ENCODE measurements at places on chromosomes 3 and 15.

- no peak for DNase-seq
These were observed 404.7 kb upstream of the TGFBR2 start for GRCh38 chr3:30201715-30202114.

DNA sequence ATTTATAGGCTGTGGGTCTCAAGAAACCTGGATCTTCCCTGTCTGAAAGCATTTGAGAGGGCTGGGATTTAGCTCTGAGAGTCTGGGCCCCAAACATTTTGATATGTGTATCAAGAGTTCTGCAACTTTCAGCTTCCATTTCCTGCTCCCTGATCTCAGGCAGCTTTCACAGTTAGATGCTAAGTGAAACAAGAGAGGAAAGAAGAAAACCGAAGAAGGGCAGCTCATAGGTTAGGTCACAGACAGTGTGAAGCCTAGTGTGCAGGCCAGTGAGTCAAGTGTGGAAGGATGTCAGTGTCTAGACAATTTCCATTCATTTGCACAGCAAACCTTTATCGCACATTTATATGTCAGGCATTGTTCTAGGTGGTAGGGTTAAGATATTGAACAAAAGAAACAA is 173.6 kb upstream of the PROK2 start:
- DNase-seq = no peak

GRCh38 chr3:124787476-124788195 is 57.4 kb downstream of the UMPS start:
- no peak for DNase-seq

- DNase-seq = peak; percentile 28
These were observed 10.2 kb upstream of the DLL4 start for GRCh38 chr15:40918799-40919392.

DNA sequence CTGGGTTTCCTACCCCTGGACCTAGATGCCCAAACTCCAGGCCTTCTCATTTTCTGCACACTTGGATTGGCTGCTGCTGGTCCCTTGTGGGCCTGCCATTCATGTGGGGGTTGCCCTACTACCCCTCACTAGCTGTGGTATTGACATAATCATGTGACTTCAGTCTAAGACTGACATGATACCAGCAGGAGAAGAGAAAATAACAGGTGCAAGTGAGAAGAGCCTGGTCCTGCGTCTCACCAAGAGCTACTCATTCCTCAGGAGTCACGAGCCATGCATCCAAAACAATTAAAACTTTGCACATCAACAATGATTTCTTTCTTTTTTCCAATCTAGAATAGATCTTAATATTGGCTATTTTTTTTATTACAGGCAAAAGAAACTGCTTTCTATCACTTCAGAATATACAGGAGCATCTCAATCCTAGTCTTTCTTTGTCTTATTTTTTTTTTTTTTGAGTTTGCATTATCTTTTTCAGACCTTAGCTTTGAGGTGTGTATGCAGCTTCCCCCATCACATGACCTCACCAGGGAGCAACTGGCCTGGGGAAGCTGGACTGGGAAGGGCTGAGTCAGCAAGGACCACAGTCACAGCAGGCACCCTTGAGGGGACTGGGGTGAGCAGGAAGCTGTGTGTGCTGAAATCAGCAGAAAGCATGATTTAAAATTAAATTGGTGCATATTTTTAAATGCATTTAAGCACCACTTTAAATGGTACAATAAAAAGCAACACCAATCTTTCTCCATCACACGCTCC is 27.6 kb downstream of the SLC9A9 start:
- no peak for DNase-seq

DNA sequence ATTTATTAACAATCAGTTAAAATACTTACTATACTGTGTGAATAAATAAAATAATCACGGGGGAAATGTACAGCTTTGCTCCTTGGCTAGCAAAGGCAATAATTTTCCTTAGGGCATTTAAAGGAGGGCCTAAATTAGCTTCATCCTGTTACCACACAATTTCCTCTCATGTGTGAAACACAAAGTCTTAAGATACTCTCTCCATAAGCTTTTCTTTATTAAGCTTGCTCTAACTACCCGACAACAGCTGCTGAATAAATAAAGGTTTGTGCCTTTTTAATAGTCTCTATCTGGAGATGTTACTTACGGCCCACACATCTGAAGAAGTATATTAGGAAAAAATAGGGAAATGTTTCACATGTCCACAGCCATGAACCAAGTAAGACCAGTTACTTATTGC is 29.7 kb downstream of the ZNF106 start:
- DNase-seq = no peak

DNA sequence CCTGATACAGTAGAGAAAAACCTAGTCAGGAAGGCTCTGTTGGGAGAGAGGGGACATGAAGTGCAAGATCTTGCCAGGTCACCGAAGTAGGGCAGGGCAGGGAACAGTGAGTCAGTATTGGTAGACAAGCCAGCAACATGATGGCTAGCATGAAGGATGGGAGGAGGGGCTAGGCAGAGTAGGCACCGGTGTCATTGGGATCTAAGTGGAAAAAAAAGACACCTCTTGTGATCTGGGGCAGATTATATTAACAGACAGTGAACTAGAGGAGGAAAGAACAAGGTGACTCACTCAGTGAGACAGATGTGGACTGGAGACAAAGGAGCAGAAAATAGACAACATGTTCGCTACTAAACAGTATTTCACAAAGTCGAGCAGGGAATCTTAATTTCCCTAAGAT is 149.2 kb upstream of the SLC24A5 start:
- DNase-seq = no peak

GRCh38 chr15:62125773-62126172 is 39.3 kb downstream of the C2CD4B start:
- no peak for DNase-seq

DNA sequence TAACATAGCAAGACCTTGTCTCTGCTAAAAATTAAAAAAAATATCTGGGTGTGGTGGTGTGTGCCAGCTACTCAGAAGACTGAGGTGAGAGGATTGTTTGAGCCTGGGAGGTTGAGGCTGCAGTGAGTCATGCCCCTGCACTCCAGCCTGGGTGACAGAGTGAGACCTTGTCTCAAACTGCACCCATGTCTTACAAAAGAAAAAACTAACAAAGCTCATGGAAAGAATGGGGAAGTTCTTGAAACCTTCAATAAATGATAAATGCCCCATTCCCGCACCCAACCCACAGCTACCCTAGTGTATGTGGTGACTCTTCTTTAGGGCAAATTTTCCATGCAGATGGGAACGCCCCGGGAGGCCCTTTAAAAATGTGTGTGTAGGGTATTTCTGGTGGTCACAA is 28.3 kb downstream of the RPLP1 start:
- DNase-seq = no peak

- DNase-seq = peak; percentile 89
These were observed at the start of gene CCDC50 for GRCh38 chr3:191328962-191329653. Gene CCDC50, plus strand, starts transcription at chr3:191329394. Its CDS starts 281 bp downstream, at chr3:191329675.

- DNase-seq = no peak
These were observed 114.1 kb downstream of the DTWD1 start for GRCh38 chr15:49734831-49735508.

DNA sequence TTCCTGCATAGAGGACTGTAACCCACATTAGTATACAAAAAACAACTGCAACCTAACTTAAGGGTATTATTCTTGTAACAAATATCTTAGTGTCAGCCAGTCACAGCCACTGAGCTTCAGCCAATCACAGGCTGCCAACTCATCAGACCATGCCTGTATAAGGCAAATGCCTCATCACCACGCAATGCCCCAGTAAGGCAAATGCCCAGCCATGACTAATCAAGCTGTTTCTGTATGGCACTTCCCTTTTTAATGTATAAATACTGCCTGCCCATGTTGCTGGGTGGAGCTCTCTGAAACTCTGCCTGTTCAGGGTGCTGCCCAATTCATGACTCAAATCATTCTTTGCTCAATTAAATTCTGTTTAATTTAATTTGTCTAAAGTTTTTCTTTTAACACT is 18.4 kb upstream of the GABRA5 start:
- DNase-seq = no peak

GRCh38 chr15:73818308-73818985 is 54.9 kb upstream of the TBC1D21 start:
- DNase-seq = peak; percentile 63

- DNase-seq = no peak
These were observed 147.7 kb upstream of the BHLHE40 start for GRCh38 chr3:4831580-4831950.

DNA sequence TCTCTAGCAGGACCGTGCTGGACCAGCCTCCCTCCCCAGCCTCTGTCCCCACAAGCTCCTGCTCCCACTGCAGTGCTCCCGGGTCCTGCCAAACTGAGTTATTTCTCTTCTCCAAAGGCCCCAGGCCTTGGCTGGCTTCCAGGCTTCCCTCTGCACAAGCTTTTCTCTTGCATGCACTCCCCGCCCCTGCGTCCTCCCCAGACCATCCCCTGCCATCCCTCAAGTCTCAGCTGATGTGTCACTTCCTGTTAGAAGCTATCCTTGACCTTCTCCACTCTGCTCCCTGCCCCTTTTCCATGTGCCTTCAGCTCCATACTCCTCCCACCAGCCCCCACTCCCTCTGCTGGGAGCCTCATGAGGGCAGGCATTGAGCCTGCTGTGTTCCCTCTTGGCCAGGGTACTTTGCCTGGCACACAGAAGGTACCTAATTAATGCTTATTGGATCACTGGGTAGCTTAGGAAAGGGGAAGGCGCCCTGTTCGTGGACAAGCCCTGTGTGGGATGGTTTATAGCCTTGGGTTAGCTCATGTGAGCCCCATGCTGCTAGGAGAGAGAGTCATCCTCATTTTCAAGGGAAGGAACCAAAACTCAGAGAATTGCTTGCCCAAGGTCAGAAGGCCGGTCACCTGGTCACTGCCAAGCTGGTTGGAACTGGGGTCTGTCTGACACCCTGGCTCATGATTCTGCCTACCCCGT is 56.4 kb downstream of the FEM1B start:
- DNase-seq = no peak

DNA sequence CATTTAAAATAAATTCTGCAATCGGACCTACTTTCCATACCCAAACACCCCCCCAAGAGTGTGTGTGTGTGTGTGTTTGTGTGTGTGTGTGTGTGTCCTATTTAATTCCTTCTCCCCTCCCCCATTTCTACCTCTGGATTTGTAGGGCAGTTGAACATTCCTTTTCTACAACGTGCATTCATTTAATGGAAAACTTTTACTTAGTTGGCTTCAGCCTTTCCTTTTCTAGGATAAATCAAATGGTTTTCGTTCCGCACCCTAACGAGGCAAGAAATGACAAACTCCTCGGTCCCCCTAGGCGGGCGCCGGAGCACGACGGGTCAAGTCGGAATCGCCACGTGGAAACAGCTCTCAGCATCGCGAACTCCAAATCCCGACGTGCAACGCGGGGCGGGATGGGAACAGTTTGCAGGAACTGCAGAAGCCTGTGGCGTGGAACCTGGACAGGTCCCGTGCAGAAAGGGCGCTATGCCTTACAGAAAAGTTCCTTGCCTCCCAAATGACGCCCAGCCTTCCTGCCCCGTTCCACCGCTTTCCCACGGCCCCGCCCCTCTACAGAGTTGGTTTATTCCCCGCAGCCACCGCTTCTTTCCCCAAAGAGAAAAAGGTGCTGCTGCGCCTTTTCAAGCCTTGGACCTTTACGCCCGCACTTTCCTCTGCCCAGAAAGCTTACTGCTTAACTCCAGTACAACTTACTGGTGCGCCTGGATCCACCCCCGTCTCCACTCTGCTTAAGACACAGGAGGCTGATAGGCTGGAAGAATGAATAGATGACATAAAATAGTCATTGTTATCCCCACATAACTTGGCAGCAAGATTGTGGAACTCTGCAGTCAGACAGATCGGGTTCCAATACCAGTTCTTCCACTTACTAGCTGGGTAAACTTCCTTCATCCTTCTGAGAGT is 1.1 kb upstream of the EIF2B5 start:
- DNase-seq = peak; percentile 93

GRCh38 chr3:14297784-14298236 is 104.6 kb upstream of the SLC6A6 start:
- DNase-seq = no peak

- no peak for DNase-seq
These were observed 948.2 kb upstream of the CFAP20DC start for GRCh38 chr3:59998058-59998457.

DNA sequence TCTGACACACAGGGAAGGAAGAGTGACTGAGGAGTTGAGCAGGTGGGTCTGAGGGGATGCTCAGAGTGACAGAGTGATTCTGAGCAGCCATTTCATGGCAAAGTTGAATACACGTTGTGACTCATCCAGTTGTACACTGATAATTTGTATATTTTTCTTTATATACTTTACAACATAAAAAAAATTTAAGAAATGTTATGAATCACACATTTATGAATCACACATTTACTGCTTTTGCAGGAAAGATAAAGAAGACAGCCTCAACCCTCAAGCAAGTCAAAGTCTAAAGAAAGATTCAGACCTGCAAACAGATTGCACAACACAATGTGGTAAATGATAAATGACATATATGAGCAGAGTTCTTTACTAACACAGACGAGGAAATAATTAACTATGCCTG is 21.0 kb upstream of the CHMP2B start:
- no peak for DNase-seq

DNA sequence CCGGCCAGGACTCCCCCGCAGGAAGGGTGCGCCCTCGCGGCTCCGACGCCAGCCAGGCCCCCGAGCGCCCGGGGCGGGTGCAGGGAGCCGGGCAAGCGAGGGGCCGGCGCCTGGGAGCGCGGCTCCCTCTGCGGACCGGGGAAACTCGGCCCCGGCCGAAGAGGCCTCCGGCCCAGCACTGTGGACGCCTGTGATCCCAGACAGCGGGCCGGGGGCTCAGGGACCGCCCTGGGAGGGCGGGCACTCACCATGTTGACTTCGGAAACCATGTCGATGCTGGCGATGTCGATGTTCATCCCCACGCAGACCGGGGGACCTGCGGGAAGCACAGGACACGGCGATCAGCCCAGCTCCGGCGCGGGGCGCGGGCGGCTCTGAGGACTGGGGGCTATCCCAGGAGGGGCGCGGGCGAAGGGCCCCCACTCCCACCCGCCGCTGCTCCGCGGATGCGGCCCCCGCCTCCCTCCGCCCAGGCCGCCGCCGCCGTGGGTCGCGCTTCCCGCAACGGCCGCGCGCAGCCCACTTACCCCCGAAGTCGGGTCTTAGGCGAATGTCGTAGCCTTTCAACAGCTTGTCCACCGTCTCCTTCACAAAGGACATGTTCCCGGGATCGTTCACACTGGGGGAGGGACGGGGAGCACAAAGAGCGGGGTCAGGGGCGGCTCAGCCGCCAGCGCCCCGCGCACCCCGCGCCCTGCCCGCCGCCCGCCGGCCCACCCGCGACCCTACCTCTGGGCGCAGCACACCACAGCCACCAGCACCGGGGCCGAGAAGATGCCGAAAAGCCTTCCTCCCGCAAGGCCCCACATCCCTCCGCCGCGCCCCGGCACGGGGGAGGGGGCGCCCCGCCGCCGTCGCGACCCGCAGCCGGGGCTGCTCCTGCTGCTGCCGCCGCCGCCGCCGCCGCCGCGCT is at the start of gene GABRB3:
Gene GABRB3 (minus strand): TSS at position 913 of the 913 bp plus-strand sequence.
- no peak for DNase-seq

DNA sequence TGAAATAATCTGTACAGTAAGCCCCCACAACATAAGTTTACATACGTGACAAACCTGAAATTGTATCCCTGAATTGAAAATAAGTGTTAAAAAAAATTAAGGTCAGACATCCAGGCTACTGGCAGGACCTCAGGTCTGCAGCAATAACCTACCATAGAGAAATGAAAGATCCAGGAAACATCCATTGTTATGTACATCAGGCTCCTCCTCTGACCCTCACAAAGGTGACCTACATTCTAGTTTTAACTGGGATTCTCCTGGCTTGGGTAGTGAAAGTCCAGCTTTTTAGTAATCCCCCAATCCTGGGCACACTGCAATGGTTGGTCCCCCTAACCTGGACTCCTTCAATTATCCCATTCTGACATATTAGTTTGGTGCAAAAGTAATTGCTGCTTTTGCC is 749.6 kb upstream of the LMCD1 start:
- DNase-seq = no peak

GRCh38 chr3:27165321-27165721 is 203.9 kb downstream of the NEK10 start:
- DNase-seq = no peak

GRCh38 chr3:30342318-30343060 is 263.9 kb upstream of the TGFBR2 start:
- DNase-seq = no peak
